Adipose tissue (tissue), 3 donors: ENCODE measurements at places on chromosomes 3 and 15. TPM values are rescaled to one million over a fixed set of nuclear protein-coding genes. Genes with fewer than 3 reads are reported as not detected.

Gene NLGN1
- polyA plus RNA-seq: 1.8 TPM

Gene SH2D7
- polyA plus RNA-seq: not detected

Gene SCG5
- polyA plus RNA-seq: 59.5 TPM

Gene CNTN6
- polyA plus RNA-seq: 0.04 TPM

Gene PRSS50
- polyA plus RNA-seq: not detected

Gene MITF
- 1.6 TPM for polyA plus RNA-seq

Gene ANKRD28
- polyA plus RNA-seq: 10.9 TPM

Gene ADAMTS7
- polyA plus RNA-seq: 0.90 TPM

Gene C3orf38
- 6.6 TPM for polyA plus RNA-seq

Gene CDC25A
- polyA plus RNA-seq: 0.79 TPM

Gene ZNF639
- polyA plus RNA-seq: 14.5 TPM

Gene LEKR1
- 0.45 TPM for polyA plus RNA-seq

Gene LRRC2
- 6.9 TPM for polyA plus RNA-seq
